ENCODE measurements at places on chromosomes 7 and 10.

DNA sequence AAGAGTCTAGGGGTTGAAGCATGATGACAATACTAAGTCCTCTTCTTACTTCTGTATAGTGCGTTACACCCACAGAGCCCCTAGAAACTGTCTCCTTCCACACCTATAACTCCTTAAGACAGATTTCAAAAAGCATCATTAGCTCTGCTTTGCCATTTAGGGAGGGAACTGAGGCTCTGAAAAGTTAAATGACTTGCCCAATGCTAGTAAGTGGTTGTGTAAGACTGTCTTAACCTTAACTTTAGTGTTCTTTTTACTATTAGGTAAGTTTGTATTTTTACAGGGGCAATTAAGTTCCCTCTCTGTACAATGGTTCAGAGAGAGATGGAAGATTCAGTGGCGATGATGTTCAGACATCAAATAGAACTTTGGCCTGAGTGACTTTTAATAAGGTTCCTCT lies 72.7 kb upstream of the ASAH2 start:
- DNase-seq = no peak

- DNase-seq = no peak
Measured at GRCh38 chr7:149300620-149301285, 38.8 kb downstream of the ZNF783 start.

DNA sequence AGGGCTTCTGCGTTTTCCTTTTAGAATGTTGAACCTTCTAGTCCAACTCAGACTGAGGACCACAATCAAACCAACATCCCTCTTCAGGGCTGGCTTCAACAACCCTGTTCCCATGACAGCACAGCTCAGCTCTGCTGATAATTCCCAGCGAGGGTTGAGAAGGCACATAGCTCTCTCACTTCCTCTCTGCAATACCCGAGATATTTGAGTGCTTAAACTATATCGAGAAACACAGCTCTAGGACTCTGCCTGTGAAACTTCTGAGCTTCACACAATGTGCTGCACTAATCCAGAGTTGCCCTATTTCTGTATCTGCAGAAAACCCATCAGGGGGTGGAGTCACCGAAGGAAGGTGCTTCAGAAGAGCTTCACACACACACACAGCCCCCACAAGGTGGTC lies 1.6 kb upstream of the ADARB2 start:
- no peak for DNase-seq

- DNase-seq = peak; percentile 1
Measured at GRCh38 chr7:135386181-135386580, 123.7 kb downstream of the CNOT4 start.

DNA sequence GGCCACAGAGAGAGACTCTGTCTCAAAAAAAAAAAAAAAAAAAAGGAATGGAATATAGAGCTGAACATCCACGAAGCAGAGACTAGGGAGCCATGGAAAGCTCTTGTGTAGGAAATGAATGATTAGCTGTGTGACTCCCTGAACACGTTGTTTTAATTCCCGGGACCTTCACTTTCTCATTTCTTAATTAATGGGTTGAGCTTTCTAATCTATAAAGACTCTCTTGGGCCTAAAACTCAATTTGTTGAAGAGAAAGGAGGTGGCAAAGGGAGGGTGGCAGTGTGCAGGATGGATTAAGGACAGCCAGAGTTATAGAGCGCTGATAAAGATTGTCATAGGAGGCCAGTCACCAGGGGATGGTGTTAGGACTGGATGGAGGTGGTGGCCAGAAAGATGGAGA lies 48.0 kb downstream of the CYCS start:
- DNase-seq = no peak

DNA sequence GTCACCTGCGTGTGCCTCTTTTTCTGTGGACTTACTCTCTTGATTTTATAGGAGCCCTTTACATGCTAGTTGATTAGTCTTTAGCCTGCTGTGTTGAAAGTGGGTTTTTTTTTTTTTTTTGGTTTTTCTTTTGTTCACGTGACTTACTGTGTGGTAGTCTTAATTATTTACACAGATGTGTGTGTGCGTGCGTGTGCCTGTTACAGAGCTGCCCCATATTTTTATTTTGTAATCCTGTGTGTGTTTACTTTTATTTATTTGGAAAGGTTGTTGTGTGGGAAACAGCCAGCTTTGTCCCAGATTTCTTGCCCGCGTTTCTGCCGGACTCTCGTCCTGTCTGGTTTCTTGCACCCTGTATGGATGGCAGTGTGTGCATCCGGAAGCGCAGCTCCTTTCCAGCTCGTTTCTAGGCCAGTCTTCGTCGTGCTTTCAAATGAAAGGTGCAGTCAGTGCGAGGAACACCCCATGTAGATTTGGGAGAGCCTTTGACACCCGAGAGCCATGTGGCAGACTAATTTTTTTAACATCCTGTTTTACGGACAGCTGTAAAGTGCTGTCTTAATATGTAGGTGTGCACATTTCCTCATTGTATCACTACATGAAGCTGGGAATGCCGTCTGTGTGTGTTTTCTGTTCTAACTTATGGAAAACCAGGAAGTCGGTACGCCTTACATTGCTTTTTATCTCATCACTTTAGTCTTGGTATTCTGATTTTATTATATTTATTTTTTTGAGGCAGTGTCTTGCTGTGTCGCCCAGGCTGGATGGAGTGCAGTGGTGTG lies 55.6 kb downstream of the DNAJB6 start:
- no peak for DNase-seq

DNA sequence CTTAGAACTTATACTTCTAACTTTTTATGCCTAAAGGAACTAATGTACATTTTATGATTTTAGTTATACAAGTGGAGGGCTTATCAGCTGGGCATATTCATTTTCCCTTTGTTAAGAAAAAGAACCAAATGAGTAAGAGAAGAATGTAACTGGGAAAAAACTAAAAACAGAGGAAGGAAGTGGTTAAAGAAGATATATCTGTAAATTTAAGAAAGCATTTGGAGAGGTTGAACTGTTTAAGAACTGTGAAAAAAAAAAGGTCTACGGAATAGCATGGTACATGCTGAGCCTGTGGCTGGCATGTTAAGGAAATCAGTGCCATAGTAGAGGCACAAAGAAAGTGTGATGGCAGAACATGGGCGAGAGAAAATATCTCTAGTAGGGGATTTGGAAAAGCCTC lies 6.2 kb downstream of the MDFIC start:
- no peak for DNase-seq

GRCh38 chr7:86914551-86914950 lies 144.9 kb downstream of the ELAPOR2 start:
- DNase-seq = no peak

- DNase-seq = no peak
Measured at GRCh38 chr7:140478246-140479061, 851 bp downstream of the MKRN1 start.

Measured in HS-27A (cell line).